ENCODE measurements at places on chromosomes 6 and 20. TPM values are rescaled to one million over a fixed set of nuclear protein-coding genes. Genes with fewer than 3 reads are reported as not detected.

ZNF831 gene
- 0.06 TPM for total RNA-seq

- no peaks in the 10 kb centered on the region for H3K4me1 ChIP-seq
- H3K36me3 ChIP-seq, result no peaks in the 10 kb centered on the region
- H3K4me3 ChIP-seq, result no peak overlapping the region
- DNase-seq, result no peak
- H3K27ac ChIP-seq, result no peak overlapping the region
These were observed 17.0 kb upstream of the STX16 start for GRCh38 chr20:58634059-58634458.

- no peak for DNase-seq
- H3K27ac ChIP-seq, result no peak overlapping the region
- H3K27me3 ChIP-seq, result no peaks in the 10 kb centered on the region
- no peaks in the 10 kb centered on the region for H3K4me1 ChIP-seq
- no peaks in the 10 kb centered on the region for H3K36me3 ChIP-seq
- H3K4me3 ChIP-seq, result no peak overlapping the region
These were observed 449.9 kb downstream of the PREX1 start for GRCh38 chr20:48377940-48378339.

- H3K27me3 ChIP-seq, result no peaks in the 10 kb centered on the region
- no peak for DNase-seq
- no peak overlapping the region for H3K4me3 ChIP-seq
- no peaks in the 10 kb centered on the region for H3K4me1 ChIP-seq
- no peak overlapping the region for H3K27ac ChIP-seq
These were observed 56.3 kb downstream of the HLA-DPB1 start for GRCh38 chr6:33132081-33132524.

YTHDF1 gene
- 31.9 TPM for total RNA-seq
